ENCODE measurements at places on chromosomes 5 and 9.

GRCh38 chr9:127426756-127427155 lies 2.6 kb downstream of the ZNF79 start:
- no peak for DNase-seq

DNA sequence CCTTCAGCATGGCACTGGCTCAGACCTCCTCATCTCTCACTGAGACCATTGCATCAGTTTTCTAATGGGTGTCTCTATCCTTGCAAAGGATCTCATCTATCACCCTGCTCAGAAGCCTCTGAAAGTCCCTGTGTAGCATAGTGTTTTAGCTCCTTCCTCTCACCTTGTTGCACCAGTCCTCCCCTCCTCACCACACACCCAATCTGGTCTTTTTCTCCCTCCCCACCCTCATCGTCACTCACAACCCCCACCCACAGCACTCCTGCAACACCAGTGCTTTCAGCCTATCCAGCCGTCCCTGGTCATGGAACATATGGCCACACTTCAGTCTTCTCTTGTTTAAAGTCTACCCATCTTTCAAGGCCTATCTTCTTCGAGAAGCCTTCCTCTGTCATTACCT lies 74.5 kb downstream of the ANGPTL2 start:
- no peak for DNase-seq

DNA sequence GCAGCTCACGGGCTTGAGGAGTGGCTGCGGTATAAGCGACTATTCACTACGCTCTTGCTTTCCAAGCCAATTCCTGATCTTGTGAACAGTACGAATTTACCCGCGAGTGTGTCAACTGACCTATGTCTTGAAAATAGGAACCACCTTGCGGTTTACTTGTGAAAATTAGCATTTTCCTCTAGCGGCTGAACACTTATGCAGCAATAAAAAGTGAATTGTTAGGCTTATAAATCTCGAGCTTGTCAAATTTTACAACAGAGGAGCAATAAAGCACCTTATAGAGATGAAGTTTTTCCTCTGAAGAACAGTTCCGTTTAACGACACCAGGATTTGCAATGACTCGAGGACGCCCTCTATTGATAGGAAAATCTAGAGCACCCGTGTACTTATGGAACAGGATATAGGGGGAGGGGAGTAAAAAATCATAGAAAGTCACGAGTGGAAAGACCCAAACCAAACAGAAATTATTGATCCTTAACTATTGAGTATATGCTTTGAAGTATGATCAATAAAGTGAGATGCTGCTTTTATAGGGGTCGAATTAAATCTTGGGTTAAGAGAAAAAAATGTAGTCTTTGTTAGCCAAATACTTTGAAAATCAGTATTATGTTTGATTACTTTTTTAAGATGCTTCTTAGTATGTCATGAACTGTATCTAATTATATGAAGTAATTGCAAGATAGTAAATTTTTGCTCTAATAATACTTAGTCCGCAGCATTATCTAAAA lies 1.9 kb upstream of the RGMB start:
- peak; percentile 71 for DNase-seq

GRCh38 chr5:96529559-96529958 lies 96.5 kb upstream of the PCSK1 start:
- no peak for DNase-seq

GRCh38 chr5:124262470-124262869 lies 484.0 kb downstream of the ZNF608 start:
- DNase-seq: no peak

GRCh38 chr5:79284846-79285245 lies 48.9 kb downstream of the JMY start:
- no peak for DNase-seq

DNA sequence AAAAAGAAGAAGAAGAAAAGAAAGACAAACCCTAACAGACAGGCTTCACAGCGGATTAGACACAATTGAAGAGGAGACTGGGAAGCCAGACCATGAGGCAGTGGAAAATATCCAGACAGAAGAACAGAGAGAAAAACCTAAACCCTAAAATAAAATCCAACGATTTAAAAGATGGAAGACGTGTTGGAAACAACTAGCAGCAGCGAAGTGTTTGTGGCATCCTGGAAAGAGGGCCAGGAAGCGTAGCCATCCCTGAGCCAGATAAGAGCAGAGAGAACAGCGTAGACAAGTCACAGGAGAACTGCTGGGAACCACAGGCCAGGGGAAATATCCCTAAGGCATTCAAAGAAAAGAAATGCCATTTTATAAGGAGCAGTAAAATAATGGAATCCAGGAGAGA lies 39.7 kb upstream of the NKD2 start:
- DNase-seq: no peak

DNA sequence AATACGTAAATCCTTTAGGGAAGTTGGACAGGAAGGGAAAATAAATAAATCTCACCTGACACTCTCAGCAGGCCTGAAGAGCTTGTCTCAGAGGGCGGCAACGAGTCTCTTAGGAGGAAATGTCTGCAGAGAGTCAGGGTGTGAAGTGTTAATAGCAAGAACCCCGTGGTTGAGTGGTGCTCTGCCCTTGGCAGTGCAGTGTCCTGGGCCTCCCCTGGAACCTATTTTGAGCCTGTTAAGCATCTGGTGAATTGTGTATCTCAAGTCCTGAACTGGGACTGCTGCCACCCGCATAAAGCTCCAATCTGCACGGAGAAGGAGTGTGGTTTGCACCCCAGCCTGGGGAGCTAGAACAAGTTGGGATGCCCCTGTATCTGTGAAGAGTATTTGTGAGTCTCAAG lies 211.8 kb downstream of the GOLPH3 start:
- no peak for DNase-seq

DNA sequence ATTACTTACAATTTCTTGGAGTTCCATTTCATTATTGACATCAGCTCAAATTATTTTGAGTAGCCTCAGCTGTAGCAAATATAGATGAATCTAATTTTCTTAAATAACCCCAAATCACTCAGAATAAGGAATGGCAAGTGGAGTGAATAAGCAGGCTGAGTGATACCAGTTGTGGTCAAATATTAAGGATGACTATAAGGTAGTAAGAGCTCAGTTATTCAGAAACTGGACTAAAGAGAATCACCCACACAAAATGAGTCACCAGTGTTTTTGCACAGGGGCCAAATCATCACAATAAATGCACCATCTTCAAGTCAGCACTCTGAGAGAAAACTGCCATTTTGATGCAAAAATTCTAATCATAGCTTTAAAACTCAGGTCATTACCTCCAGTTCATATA lies 128.9 kb upstream of the TARS1 start:
- DNase-seq: peak; percentile 78

DNA sequence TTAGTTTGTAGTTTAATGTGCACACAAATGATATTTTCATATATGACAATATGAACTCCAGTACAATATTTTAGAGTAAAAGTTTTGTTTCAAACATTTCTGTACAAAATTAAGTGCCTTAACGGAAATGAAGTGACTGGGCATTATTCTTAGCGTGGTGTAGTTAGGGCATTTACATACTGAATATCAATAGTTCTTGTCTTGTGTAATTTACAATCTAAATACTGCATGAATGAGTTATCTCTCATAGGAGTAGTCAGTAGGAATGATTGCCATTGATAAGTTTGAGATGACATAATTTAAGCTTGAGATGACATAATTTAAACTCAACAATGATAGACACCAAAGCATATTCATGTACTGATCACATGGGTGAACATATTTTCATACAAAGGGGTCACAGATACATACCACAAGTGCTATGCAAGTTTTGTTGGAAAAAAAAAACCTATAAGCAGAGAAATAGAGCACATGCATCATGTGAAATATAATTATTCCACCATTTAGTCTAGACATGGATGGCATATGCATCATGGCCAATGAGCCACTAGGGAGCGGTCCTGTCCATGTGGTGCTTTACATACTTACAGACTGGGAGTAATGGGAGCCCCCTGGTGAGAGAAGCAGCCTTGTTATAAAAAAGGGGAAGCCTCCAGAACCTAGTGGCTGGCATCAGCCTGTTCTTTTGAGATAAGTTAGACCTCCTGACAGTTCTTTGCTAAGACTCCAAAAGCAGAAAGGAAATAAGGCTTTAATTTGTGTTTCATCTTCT lies 1523.9 kb downstream of the MAT2B start:
- no peak for DNase-seq

- no peak for DNase-seq
Observed at GRCh38 chr5:38431242-38431853, 125.1 kb downstream of the LIFR start.
